ENCODE measurements at places on chromosomes 6 and 20.

- DNase-seq = no peak
Observed at GRCh38 chr6:168154263-168154917, 75.4 kb upstream of the FRMD1 start.

GRCh38 chr6:33440649-33441309 lies 13.6 kb upstream of the ZBTB9 start:
- no peak for DNase-seq

GRCh38 chr6:36124881-36125280 lies 5.4 kb upstream of the MAPK13 start:
- no peak for DNase-seq

GRCh38 chr20:36377348-36378326 lies 71.5 kb downstream of the DLGAP4 start:
- no peak for DNase-seq

DNA sequence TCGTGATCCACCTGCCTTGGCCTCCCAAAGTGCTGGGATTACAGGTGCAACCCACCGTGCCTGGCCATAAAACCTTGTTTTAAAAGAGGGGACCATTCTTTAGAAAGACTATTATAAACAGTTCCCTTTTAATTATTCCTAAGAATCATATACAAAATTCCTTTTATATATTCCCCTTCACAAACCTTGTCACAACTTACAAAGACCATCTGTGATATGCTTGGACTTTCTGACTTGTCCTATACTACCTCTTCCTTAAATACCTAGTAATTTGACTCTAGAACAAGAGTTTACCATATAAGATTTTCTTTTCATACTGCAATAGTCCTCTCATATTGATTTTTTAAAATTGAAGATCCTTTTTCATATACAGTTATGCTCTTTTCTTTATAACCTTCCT lies 135.8 kb upstream of the PRSS16 start:
- no peak for DNase-seq

DNA sequence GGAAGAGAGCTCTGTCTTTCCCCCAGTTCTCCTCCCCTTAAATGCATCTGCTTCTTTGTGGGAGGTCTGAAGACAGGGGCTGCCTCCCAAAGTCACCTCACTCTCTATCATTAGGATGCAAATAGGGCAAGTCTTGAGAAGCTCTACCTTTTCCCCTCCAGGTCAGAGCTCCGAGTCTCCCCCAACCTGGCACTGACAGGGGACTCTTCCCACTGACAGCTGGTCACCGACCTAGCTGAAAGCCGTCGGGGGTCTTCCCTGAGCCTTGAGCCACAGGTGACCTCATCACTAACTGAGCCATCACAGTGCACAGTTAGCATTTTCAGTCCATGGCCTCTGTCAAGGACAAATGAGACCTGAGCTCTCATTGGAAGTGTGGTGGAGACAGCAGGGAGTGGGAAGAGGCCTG lies 386.7 kb downstream of the HACE1 start:
- no peak for DNase-seq

DNA sequence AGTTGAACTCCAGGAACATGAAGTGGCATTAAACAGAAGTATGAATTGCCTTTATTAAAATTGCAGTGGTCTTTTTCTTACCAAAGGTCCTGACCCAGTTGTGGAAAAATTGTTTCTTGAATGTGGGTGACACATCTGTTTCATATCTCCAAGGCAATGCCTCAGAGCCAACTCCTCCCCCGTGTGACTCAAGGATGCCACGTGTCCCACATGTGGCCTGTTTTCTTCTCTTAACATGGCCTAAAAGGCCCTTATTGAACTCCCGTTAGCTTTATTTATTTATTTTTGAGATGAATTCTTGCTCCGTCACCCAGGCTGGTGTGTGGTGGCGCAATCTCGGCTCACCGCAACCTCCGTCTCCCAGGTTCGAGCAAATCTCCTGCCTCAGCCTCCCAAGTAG lies 128.4 kb upstream of the ESR1 start:
- peak; percentile 57 for DNase-seq

GRCh38 chr20:52768694-52769093 lies 203.5 kb upstream of the TSHZ2 start:
- DNase-seq = no peak

All from heart left ventricle (tissue), 16 donors.